AG09319 (cell line): ENCODE measurements at places on chromosomes 1 and 21.

DNA sequence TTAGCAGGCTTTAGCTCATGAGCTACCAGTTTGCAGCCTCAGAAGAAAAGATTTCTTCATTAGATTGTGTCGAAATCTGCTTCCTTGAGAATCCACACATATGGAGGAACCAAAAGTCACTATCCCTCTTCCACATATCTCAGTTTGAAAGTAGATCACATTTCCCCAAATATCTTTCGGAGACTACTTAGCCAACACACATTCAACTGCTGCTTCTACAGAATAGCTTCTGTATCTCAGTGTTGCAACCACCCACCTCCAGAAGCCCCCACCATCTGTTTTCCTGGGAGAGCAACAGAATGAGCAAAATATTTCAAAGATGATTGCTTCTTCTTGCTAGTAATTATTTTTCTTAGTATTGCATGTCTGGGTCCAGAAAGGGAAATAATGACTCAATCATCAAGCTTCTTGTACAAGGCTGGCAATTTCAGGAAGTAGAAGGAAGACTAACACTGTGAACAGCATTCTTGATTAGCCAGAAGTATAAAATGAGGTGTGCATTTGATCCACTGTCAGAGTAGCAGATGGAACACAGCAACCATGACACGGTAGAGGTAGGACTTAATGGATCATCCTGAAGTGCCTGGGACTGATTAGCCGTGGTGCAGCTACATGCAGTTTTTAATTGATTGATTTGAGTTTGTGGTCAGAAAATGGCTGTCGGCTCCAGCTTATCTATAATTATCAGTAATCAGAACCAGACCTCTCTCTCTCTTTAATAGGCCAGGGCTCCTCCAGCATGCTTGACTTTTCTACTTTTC, 24.9 kb downstream of the ZC3H11B start:
- DNase-seq, result peak; percentile 59

DNA sequence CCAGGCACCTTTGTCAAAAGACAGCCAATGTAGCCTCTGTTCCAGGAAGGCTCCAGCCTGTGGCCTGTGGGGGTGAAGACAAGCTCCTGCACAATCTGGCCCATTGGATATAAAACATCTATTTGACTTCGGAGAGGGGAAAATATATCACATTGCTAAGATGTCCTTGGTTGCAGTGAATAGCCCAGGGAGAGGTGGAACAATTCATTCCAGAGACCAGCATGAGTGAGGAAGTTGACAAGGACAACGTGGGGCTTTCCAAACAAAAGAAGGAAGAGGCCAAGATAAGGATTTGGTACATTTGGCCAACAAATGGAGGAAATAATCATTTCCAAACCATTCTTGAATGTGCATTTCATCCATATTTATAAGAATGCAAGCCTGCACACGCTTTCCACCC, 187.0 kb downstream of the ETS2 start:
- DNase-seq, result no peak

GRCh38 chr1:11394592-11395245, 84.2 kb upstream of the DISP3 start:
- DNase-seq, result no peak

DNA sequence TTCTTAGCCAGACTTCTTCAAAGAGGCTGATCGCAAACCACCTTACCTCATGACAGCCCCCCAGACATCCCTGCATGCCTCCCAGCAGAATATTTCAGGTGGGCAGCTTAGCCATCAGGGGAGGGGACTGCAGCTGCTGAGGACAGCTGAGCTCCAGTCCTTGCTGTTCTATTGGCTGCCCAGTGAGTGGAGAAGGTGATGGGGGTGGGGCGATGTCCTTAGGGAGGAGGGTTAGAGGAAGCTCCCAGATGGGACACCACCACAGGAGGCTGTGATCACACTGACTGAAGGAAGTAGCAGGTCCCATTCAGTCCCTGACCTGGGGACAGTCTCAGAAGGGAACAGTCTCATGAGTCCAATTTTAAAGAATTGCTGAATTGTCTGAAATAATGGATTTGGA, 38.3 kb downstream of the GJA5 start:
- DNase-seq, result no peak

GRCh38 chr1:95497566-95497965, 263.6 kb downstream of the RWDD3 start:
- DNase-seq, result no peak

DNA sequence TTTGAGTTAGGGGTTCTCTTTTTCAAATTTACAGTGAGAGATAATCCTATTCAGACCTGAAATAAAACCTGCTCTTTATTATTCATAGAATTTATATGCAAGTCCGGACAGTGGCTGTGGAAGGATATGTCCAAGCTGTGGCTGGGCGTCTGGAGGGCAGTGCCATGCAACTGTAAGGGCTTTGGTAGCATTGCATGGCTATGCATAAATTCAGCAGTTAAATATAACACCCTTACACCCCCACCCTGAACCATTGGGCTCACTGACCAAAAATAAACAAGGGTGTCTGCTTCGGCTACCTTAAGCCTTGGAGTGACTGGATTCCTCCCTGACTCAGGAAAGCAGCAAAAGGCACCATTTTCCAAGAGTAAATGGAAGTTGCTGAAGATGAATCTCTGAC, 5.4 kb downstream of the CHTOP start:
- no peak for DNase-seq

- no peak for DNase-seq
Measured at GRCh38 chr1:18542351-18542750, 61.6 kb downstream of the KLHDC7A start.

GRCh38 chr1:39850606-39851216, 32.6 kb downstream of the TRIT1 start:
- no peak for DNase-seq

DNA sequence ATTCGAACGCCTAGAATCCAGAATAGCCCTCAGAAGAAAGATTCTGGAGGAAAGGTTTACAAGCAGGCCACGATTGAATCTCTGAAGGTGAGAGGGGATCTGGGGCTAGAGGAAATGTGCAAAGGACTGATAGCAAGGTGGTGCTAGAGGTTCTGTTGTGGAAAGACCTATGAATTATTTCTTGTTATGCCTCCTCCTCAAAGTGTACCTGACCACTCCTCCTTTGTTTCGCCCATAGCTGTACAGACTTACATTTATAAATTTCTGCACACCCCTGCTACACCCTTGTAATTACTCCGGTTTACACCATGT, 986 bp downstream of the TCEANC2 start:
- no peak for DNase-seq

- DNase-seq, result no peak
Measured at GRCh38 chr1:25779388-25779787, 20.6 kb upstream of the SELENON start.
